ENCODE measurements at places on chromosomes 3 and 15. TPM values are rescaled to one million over a fixed set of nuclear protein-coding genes. Genes with fewer than 3 reads are reported as not detected.

Gene ELL3
- polyA plus RNA-seq: 19.0 TPM

Gene SLC22A13
- polyA plus RNA-seq: not detected

Gene GPR27
- polyA plus RNA-seq: 0.04 TPM

Gene TMEM89
- not detected for polyA plus RNA-seq

Gene NDN
- not detected for polyA plus RNA-seq

Gene CPA3
- polyA plus RNA-seq: not detected

Gene TFG
- 41.3 TPM for polyA plus RNA-seq

Data from B cell (primary cell).